CD4-positive, alpha-beta T cell (primary cell): ENCODE measurements at places on chromosomes 6 and 20.

- no peak for DNase-seq
Measured at GRCh38 chr6:163460307-163460782, 45.8 kb downstream of the QKI start.

GRCh38 chr20:57944988-57945387 is 235.2 kb upstream of the PMEPA1 start:
- no peak for DNase-seq

DNA sequence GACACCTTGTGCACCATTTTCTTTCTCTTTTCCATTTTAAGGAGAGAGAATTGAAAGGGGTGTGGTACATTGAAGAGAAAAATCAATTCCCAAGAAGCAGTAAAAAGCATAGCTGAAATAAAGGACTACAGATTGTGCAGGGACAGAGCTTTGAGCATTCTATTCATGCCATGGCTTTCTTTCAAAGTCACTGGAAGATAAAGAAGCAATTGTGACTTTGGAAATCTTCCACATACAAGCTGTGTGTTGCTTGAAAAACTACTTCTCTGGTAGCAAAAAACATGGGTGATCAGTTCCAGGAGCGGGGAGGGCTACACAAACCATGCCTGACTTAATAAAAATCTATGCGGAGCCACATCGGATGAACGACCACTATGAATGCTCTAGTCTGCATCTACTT is 230.2 kb upstream of the THEMIS start:
- DNase-seq: no peak

DNA sequence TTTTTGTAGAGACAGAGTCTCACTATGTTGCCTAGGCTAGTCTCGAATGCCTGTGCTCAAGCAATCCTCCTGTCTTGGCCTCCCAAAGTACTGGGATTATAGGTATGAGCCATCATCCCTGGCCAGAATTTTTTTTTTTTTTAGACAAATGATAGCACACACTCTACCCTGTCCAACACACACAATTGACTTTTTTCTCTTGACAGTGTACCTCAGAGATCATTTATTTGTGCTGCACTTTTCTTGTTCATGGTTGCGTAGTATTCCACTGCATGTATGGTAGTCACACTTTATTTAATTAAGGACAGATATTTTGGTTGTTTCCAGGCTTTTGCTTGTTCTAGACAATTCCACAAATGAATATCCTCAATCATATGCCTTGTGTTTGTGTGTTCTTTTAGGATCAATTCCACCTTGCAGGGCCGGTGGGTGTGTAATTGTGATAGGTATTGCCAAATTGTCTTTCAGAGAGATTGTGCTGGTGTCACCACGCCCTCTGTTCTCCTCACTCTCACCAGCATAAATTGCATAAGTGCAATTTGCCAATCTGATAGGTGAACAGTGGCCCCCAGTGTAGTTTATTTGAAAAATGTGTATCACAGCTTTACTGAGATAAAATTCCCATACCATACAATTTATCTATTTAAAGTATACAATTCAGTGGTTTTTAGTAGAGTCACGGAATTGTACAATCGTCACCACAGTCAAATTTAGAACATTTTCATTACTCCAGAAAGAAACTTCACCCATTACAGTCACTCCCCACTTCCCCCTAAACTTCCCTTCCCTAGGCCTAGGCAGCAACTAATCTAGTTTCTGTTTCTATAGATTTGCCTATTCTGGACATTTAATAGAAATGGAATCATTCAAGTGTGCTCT is 20.1 kb downstream of the SRC start:
- no peak for DNase-seq

GRCh38 chr6:150366118-150366778 is 2.6 kb upstream of the IYD start:
- no peak for DNase-seq

GRCh38 chr6:84546427-84546914 is 217.9 kb downstream of the TBX18 start:
- DNase-seq: no peak

- no peak for DNase-seq
Measured at GRCh38 chr20:12414446-12415274, 497.0 kb downstream of the BTBD3 start.

DNA sequence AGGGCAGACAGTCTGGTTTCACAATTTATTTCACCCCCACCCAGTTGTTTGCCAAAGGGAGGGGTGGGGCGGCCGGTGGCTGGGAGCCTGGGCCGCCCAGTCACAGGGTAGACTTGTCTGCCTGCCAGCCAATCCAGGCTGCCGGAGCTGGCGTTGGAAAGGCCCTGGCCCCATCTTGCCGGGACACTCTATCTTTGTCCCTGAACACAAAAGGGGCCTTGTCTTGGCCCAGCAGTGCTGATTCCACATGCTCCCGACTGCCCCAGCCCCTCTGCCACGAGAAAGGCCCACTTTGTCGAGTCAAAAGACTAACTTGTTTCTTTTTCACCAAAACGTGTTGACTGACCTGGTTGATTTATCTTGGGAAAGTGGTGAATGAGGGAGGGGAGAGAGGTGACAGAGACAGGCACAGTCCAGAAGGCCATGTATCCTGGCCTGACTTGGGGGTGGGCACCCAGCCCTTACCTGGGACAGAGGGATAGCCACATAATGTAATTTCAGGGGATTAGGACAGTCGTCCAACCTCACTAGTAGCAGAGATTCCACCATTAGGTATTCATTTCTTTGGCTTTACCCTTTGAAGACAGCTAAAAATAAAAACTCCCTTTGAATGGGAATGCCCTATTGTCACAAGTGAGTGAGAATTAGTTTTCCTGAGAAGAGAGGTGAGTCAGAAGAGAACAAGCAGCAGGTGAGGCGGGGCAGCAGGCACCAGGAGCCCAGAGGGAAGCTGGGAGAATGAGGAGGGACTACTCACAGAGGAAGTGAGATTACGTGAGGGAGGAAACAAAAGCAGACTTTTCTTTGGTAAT is 67.0 kb upstream of the SIRPA start:
- no peak for DNase-seq

- no peak for DNase-seq
Measured at GRCh38 chr6:45595010-45595851, 217.5 kb upstream of the SUPT3H start.

- peak; percentile 80 for DNase-seq
Measured at GRCh38 chr6:144013486-144013909, 5.4 kb upstream of the PLAGL1 start.

DNA sequence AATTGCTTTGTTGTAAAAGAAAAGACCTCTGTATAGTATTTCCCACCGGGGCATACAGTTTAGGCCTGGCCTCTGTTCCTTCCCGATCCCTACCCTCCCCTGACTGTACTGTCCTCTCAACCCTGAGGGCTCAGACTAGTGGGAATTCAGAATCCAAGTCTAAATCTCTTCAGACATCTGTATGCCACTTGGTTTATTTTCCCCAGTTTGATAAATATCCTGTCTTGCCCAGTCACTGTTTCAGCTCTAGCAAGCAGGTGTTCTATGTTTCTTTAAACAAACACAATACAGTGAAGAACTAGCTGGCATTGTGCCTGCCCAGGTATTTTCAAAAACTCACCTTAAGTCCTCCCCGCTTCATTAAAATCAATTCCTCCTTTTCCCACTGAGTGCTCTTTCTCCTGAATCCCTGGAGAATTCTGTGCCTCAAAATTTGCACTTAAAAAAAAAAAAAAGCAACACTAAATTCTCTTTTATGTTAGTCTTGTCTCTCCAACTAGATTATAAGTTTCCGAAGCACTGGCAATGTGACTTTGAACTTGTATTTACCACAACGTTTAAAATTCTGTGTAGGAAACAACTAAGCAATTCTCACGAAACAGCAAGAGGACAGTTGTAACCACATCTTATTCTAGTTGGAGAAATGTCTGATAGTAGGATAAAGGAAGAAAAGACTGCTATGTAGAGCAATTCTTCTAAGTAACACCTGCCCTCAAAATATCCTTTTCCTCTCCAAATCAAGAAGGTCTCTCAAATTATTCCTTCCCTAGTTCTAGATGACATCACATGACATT is 112.0 kb upstream of the CARMIL1 start:
- no peak for DNase-seq

DNA sequence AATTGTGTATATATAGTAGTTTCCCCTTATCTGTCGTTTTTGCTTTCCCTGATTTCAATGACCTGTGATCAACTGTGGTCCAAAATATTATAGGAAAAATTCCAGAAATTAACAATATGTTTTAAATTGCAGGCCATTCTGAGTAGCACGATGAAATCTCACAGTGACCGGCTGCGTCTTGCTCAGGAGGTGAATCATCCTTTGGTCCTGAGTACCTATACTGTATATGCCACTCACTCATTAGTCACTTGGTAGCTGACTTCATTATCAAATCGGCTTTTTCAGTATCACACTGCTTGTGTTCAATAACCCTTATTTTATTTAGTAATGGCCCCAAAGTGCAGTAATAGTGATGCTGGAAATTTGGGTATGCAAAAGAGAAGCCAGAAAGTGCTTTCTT is 728.3 kb upstream of the EYS start:
- no peak for DNase-seq

GRCh38 chr6:152993847-152994246 is 8.7 kb downstream of the MTRF1L start:
- DNase-seq: no peak

- no peak for DNase-seq
Measured at GRCh38 chr6:129966125-129966524, 52.3 kb upstream of the L3MBTL3 start.

- no peak for DNase-seq
Measured at GRCh38 chr20:25274481-25274880, 26.6 kb downstream of the PYGB start.

GRCh38 chr6:169723991-169724493 is 258 bp downstream of the PHF10 start:
- DNase-seq: peak; percentile 14

DNA sequence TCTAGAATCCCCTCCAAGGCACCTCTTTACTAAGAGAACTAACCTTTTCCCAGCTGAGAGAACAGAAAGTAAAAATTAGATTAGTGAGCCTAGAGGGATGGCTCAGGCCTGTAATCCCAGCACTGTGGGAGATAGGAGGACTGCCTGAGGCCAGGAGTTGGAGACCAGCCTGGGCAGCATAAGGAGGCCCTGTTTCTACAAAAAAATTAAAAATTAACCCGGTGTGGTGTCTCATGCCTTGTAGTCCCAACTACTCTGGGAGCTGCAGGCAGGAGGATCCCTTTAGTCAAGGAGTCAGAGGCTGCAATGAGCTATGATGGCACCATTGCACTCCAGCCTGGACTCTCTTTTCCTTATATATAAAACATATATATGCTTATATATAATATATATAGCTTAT is 5.5 kb upstream of the OOEP start:
- no peak for DNase-seq

- no peak for DNase-seq
Measured at GRCh38 chr6:110618591-110619267, 142.3 kb upstream of the SLC22A16 start.

- no peak for DNase-seq
Measured at GRCh38 chr20:36008461-36009035, 40.2 kb downstream of the CNBD2 start.

DNA sequence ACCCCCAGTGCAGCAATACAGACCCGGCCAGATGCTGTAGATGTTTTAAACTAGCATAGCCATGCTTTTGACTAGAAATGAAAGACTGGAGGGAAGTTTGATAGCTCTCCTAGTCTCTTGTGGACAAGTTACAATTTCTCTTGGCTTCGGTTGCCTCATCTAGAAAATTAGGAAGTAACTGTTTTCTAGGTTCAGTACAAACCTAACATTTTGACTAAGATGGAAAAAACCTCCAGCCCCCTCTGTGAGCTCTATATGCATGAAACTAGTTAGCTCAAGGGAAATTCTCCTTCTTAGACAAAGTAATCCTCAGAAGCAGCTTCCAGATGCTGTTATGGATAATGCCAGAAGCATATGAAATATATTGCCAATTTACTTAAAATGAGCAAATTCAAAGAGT is 86.6 kb downstream of the RNF144B start:
- DNase-seq: no peak

GRCh38 chr6:68758559-68758958 is 123.5 kb downstream of the ADGRB3 start:
- no peak for DNase-seq

GRCh38 chr20:57470212-57470522 is 54.8 kb downstream of the CTCFL start:
- no peak for DNase-seq

DNA sequence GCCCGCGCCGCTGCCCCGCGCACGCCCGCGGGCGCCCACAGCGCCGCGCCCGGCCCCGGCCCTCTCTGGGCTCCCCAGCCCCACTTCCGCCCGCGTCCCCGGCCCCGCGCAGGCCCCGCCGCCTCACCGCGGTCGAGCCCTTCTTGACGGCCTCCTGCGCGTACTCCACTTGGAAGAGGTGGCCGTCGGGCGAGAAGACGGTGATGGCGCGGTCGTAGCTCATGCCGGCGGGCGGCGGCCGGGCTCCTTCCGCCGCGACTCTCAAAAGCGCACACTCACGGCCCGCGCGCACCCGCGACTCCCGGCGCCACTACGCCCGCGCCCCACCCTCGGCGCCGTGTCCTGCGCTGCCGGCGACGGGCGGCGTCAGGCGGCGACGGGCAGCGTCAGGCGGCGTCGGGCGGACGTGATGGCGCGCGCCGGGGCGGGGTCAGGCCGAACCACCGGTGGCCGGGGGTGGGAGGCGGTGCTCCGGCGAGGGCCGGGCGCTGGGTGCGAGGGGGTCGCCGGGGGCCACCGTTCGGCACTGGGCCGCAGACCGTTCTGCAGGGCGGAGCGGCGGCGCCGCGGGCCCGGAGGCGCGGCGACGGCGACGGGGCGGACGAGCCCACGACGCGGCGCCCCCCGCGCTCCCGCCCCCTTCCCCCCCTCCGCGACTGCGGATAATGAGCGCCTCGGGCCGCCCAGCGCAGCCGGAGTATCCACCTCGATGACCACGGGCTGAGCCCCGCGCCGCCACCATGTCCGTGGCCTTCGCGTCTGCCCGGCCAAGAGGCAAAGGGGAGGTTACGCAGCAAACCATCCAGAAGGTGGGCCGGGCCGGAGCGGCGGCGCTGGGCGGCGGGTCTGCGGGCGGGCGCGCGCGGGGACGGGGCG is at the start of the genes PSMA7 and SS18L1:
Gene PSMA7 (minus strand): TSS at position 314 of the 876 bp plus-strand sequence. CDS start 91 bp downstream, at position 223.
Gene SS18L1 (plus strand): TSS at position 689 of the 876 bp plus-strand sequence. CDS start 52 bp downstream, at position 741.
- peak; percentile 73 for DNase-seq

DNA sequence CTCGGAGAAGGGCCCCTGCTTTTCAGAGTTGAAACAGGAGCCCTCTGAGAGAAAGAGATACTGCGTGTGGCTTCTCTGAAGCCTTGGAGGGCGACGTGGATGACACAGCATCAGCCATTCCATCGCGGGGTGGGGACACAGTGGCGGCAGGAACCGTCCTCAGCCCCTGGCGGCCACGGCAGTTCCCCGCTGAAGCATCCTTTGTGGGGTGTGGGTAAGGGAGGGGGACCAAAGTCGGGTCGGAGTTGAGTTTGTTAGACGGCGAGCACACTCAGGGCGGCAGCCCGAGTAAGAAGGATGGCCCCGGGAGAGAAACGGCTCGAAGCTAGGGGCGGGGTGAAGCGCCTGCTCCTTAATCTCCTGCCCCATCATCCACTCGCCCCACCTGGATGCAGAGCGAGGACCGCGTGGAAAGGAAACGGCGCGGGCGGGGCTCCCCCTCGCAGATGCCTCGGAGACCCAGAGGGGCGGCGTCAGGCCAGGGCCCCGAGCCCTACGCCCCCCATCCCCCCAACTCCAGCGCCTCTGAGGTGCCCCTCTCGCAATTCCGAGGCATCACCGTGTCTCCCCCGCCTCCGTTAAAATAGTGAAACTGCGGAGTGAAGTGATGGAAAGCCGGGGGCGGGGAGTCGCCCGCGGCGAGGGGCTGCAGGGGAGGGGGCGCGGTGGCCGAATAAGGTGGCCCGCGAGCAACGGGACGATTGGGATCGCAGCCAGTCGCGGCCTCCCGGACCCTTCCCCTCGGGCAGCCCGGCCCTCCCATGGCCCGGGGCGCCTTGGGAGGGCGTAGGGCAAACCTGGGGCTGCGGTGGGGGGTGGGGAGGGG is 796 bp upstream of the RREB1 start:
- peak; percentile 85 for DNase-seq

GRCh38 chr6:35280903-35281302 is 16.7 kb upstream of the DEF6 start:
- DNase-seq: no peak
